ENCODE measurements at places on chromosomes 11 and 22.

DNA sequence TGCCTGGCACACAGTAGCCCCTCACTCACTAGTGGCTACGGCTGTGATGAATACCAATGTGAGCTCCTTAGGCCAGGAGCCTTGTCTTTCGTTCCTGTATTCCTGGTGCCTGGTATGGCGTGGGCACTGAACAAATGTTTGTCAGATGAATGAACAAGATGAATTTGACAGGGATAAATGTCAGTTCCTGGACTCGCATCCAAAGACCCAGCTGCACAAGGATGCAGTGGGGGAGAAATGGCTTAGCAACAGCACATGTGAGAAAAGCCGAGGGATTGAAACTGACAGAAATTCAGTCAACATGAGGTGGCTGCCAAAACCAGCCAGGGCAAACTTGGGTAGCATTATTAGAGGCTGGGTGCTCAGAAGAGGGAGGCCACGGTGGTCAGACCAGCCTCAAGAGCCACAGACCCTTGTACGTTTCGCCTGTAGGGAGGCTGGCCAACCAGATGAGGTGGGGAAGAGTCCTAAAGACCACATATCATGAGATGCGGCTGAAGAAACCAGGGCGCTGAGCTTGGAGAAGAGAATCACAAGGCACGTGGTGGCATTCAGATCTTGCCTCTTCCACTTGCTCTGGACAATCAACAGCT is 7.7 kb upstream of the SLC22A8 start:
- no peak for DNase-seq

DNA sequence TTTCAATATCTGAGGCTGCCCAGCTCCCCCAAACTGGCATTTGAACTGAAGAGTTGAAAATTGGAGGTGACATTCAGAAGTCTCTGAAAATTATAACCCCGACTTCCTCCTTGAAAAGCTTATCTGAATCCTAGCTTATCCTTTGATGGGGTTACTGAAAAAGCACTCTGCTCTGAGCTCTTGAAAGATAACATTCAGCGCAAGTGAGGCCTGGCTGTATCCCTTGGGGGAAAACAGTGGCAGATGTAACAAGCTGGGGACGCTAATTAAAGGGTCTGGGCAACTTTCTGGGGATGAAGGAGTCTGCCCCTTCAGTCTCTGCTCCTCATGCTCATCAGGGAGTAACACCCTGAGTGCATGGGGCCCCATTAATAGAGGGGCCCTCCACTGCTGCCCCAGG is 402.0 kb upstream of the CADM1 start:
- DNase-seq, result no peak

- DNase-seq, result peak; percentile 36
Measured at GRCh38 chr11:117424781-117425180, 97.1 kb downstream of the CEP164 start.

- DNase-seq, result no peak
Measured at GRCh38 chr22:32940736-32941135, 117.4 kb downstream of the SYN3 start.

GRCh38 chr22:21807544-21808529 is 59.6 kb downstream of the MAPK1 start:
- DNase-seq, result peak; percentile 12

DNA sequence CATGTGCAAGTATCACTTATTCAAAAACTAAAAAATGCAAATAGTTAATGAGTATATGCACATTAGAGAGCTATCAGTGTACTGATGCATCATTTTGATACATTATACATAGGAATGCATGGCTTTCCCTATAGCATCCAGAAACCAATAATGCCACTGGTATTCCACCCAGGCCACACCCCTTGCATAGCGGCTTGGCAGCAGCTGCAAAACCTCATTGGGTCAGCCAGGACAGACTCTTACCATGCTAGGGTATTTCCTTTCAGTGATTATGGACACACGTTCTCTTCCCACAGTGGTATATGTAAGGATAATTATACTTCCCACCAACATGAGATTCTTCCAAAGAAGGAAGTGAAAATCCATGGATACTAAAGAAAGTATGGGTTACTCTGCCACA is 145.9 kb upstream of the PITPNB start:
- DNase-seq, result no peak

DNA sequence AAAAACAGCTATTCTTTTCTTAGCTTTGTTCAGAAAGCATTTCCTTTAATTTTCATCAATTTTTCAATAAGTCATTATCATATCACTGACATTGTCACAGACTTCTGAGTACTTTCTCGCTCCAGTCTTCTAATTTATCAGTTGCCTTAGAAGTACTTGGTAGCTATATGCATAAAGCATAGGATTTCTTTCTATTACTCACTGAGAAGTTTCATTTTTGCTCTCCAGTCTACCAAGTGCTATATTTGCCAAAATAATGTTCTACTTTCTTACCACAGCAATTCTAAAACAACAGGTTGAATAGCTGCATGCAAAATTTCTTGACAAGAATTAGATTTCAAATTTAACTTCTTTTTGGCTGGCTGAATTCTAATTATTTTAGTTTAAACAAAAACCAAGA is 116.3 kb downstream of the STK33 start:
- no peak for DNase-seq

DNA sequence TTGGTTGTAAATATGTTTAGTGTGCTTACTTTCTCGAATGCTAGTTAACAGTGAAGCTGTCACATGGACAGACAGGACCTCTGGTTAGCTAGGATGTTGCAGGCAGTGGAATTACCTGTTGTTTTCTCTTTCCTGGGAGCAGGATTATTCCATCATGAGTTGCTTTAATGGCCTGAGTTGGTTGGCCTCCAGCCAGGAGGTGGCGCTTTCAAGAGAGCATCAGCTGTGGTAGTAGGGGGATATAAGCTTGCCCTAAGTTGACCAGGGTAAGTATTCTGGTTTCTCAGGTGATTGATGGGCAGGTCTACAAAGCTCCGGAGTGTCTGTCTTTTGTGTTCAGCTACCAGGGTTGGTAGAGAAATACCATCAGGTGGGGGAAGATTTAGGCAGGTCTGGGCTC is 43.5 kb downstream of the NELL1 start:
- DNase-seq, result no peak

DNA sequence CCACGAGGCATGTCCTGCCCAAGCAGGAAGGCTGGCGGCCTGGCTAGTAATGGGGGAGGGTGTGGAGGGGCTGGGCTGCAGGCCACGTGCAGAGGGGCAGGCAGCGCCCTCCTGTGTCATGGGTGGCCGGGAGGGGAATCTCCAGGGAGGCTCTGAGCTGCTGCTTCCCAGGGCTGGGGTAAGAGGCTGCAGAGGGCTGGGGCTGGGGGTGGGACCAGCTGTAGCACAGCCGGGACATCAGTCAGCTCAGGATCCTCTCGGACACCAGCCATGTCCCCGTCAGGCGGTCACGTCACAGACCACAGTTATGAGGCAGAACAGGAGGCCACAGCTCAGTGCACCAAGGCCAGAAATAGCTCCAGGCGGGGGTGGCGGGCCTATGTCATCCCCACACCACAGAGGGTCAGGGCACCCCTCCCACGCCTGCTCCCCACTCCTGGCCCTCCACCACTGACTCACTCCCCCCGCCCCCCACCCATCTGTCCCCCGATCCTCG is 21.1 kb downstream of the RTN4R start:
- peak; percentile 11 for DNase-seq

- DNase-seq, result no peak
Measured at GRCh38 chr11:132734217-132734616, 798.1 kb downstream of the OPCML start.

DNA sequence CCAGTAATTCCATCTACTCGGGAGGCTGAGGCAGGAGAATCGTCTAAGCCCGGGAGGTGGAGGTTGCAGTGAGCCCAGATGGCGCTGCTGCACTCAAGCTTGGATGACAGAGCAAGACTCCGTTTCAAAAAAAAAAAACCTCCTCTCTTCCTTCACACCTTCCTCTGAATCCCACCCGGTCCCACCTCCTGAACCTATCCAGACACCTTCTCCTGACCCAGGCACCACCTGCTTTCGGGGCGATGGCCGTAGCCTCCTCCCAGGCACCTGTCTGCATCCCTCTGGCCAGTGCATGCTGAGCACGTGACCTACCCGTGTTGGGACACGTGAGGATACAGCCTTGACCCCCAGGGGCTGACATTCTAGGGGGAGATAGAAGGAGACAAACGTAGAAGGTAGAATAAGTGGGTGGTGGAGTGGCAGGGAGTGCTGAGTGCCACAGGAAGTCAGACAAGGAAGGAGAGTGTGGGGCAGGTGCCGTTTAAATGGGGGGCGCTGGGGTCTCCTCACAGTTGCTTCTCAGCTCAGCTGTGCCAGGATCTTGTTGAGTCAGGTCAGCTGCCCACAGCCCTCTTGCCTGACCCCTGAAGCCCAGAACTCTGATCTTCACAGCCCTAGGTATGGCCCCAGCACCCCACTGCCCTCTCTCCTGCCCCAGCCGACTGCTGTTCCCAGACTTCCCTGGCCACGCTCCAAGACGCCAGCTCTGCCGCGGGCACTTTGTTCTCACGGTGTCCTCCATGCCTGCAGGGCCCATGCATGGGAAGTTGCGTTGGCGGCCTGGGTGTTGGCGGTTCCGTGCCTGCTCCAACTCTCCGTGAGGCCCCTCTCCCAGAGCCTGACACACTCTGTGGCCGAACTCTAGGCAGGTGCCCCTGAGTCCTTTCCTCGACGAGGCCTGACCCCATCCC is 1.2 kb upstream of the MIOX start:
- no peak for DNase-seq

DNA sequence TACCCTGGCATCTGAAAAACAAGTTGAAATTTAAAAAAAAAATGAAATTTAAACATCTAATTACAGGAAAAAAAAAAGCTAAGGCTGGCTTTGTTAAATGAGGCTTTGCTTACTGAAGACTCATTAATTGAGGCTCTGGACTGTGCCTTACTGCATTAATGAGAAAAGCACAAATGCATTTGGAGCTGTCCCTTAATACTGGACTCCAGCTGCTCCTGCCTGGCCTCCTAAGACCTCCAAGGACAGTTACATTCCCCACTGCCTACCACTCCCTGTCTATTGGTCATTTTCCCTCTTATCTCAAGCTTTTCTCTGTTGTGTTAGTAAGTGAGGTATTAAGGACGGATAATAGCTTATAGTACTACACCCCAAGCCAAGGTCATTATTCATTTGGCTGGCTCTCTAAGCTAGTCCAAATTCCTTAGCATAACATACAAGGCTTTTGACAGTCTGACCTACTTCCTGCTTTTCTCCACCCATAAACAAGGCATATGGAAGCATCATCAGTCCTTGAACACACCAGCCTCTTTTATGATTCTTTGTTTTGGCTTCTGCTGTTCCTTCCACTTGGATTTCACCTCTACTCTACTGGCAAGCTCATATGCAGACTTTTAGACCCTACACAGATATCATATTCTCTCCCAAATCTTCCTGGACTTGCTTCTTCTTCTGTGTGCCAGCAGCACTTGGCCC is 62.5 kb downstream of the USP35 start:
- no peak for DNase-seq

- DNase-seq, result peak; percentile 65
Measured at GRCh38 chr11:94862926-94863880, 95.0 kb downstream of the AMOTL1 start.

- no peak for DNase-seq
Measured at GRCh38 chr11:96960476-96960875, 570.7 kb downstream of the JRKL start.

DNA sequence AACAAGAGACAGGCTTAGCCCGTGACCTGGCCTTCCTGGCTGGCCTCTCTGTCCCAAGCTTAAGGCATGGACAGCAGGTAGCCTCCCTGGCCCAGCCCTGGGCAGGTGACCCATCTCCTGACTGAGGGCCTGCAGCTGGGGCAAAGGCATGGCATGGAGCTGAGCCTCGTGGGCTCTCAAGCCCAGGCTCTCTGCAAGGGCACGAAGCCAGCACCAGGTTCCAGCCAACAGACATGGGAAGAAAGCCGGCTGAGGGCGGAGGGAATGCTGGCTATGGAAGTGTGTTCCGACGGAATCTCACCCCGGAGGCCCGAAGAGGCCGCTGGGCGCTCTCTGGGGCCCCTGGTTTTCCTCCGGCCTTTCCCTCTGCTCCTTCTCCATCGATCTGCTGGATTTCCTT is 12.9 kb downstream of the DNAL4 start:
- no peak for DNase-seq

DNA sequence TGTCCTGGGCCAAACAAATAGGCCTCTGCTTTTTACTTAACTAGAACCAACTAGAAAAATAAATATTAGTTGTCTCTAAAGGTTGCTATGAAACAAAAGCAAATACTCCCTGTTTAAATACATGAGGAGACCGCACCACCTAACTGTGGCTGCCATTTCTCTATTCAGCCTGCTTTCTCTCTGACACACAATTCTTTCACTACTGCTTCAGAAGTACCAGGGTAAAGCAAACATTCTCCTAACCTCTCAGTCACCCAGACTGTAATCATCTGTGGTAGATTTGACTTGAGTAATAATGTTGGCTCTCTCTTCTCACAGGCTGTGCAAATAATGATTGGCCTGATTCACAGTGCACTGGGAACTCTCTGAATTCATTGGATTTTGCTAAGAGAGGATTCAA is 41.0 kb upstream of the MS4A8 start:
- no peak for DNase-seq

DNA sequence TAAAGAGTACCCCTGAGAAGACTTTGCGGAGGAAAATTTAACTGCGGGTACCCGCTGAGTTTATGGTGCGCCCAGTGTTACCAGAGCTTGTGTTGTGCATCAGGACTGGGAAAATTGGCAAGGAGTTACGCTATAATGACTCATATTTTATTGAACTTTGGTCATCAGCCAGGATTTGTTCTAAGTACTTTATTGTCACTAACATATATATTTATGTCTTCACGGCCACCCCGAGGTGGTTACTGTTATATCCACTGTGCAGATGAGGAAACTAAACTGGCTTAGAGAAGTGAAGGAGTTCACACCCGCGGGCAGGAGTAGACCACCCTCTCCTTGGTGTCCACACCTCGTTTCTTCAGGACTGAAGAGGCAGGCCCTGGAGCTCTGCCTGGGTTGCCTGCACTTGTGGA is 667 bp downstream of the ACCS start:
- DNase-seq, result peak; percentile 60

GRCh38 chr11:67776852-67777520 is 102.6 kb upstream of the ALDH3B2 start:
- no peak for DNase-seq

- no peak for DNase-seq
Measured at GRCh38 chr11:6962141-6962540, 35.9 kb downstream of the ZNF215 start.

GRCh38 chr11:65609665-65610064 is 4.4 kb downstream of the MAP3K11 start:
- DNase-seq, result no peak

DNA sequence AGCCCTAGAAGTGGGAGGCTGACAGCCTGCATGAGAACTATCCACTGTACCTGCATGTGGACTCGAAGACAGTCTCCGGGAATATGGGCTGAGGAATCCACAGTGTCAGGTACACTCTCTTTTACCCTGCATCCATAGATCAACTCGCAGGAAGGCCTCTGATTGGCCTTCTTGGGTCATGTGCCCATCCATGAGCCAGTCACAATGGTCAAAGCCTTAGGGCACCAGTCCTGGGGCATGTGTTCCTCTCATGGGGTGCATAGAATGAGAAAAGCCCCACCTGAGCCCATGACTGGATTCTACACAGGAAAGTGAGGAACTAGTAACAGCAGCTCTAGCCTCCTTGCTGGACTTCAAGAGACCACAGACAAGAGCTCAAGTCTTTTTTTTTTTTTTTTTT is 10.6 kb downstream of the ART1 start:
- DNase-seq, result no peak

Data from fibroblast of gingiva (primary cell).